NCI-H1930 (cell line): ENCODE measurements at places on chromosomes 5 and 9.

DNA sequence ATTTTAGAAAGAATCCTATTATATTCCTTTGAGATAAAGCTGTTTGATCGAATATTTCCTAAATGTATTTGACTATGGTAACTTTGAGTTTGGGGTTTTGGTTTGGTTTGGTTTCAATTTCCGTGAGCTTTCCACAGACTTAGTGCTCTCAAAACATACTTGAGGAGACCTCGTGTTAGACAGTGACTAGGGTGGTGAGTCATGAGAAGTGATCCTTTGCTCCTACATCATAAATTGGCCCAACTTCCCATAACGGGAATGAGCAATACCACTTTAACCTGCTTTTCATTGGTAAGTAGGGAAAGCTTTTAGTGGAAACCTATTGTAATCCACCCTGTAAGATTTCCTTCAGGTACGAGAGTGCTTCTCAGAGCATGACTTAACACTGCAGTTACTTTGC lies 3.8 kb upstream of the RASEF start:
- no peak for DNase-seq

GRCh38 chr9:136496181-136496580 lies 13.3 kb upstream of the SEC16A start:
- no peak for DNase-seq

DNA sequence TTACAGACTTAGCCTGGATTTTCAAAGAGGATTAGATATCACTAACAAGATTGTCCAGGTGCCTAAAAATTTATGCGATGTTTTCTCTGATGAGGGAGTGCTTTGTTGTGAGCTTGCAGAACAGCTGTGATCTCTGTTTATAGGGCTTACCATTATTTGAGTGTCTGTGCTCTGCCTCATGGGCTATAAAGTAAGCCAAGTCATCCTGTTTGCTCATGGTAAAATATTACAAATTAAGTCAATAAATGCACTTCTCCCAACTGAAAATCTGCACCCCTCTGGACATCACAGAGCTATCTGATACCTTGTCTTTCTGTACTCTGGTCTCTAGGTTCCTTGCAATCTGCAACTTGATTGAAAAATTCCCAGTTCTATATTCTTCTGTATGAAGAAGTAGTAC lies 293.4 kb upstream of the ACTBL2 start:
- DNase-seq, result no peak

DNA sequence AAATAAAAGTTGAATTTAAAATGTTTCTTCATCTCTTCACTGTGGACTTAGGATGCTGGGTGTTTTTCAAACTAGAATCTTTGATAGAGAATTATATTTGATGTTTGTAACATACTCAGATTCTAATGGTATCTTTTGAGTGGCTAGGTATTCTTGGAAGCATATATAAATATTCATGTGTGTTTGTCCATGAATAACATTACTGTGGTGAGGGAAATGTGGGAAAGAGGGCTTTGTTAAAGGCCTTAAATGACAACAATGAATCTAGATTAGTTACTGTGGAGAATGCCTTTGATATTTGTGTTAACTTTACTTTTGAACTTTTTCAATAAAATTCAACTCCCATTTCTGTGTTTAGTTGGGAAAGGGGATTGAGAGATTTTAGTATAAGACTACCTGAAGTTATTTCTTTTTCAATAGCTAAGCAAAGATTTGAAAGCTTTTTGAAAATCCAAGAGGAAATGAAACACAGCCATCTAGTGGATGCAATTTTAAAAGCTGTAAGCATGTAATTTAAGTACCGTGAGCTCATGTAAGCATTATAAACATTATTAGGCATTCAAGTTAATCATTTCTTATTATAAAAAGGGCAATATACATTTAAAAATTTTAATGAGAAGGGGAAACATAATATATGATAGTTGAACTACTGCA lies 69.6 kb downstream of the CCDC171 start:
- no peak for DNase-seq
